ENCODE measurements at places on chromosomes 7 and 10. TPM values are rescaled to one million over a fixed set of nuclear protein-coding genes. Genes with fewer than 3 reads are reported as not detected.

GRCh38 chr10:44914891-44915290 is 3.8 kb downstream of the TMEM72 start:
- DNase-seq: no peak

GRCh38 chr10:26310361-26310760 is 93.8 kb downstream of the GAD2 start:
- DNase-seq: no peak

ZNF3 gene
- total RNA-seq: 31.5 TPM

- no peak for DNase-seq
Observed at GRCh38 chr7:112080441-112080840, 125.8 kb downstream of the DOCK4 start.

DNA sequence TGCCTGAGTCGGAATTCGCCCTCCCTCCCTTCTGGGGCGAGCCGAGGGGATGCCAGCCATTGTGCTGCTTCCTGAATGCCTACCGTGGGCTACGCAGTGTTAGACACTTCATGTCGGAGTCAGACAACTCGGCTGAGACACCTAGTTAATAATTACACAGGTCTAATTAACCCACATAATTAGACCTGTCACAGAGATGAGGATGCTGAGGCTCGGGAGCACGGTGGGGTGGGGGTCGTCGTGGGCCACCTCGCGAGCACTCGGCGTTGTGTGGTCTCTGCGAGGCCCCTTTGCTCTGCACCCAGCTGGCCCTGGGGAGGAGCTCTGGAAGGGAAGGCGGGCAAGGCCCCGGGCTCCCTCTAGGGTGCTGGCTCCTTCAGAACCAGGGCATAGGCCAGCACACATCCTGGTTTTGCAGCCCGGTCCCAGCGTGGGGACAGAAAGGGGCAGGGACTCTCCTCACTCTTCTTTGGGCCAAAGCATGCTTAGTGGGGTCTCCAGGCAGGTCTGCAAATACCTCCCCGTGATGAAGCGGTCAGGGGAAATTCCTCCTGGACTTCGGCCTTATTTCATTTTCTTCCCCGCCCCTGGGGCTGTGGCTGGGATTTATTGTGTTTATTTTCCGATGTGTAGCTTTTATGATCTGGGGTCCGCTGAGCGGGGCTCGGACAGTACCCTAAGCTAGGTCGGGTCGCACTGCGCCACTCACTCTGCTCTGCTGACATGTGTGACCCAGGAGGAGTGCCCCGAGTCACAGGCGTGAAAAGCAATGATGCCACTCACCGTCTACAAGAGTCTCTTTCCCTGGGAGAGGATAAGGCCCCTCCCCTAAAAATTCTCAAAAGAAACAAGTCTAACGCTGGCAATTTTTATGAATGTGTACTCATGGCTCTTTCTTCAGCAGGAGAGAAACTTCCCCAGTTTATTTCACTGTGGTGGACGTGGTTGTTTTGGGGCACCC is 4.9 kb upstream of the FOXL3 start:
- DNase-seq: no peak

- DNase-seq: no peak
Observed at GRCh38 chr10:2918489-2918888, 148.9 kb upstream of the PFKP start.

DNA sequence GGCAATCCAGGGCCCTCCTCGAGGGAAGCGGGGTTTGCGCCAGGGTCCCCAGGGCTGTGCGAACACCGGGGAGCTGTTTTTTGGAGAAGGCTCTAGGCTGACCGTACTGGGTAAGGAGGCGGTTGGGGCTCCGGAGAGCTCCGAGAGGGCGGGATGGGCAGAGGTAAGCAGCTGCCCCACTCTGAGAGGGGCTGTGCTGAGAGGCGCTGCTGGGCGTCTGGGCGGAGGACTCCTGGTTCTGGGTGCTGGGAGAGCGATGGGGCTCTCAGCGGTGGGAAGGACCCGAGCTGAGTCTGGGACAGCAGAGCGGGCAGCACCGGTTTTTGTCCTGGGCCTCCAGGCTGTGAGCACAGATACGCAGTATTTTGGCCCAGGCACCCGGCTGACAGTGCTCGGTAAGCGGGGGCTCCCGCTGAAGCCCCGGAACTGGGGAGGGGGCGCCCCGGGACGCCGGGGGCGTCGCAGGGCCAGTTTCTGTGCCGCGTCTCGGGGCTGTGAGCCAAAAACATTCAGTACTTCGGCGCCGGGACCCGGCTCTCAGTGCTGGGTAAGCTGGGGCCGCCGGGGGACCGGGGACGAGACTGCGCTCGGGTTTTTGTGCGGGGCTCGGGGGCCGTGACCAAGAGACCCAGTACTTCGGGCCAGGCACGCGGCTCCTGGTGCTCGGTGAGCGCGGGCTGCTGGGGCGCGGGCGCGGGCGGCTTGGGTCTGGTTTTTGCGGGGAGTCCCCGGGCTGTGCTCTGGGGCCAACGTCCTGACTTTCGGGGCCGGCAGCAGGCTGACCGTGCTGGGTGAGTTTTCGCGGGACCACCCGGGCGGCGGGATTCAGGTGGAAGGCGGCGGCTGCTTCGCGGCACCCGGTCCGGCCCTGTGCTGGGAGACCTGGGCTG is 26.0 kb downstream of the PRSS2 start:
- DNase-seq: no peak

DNA sequence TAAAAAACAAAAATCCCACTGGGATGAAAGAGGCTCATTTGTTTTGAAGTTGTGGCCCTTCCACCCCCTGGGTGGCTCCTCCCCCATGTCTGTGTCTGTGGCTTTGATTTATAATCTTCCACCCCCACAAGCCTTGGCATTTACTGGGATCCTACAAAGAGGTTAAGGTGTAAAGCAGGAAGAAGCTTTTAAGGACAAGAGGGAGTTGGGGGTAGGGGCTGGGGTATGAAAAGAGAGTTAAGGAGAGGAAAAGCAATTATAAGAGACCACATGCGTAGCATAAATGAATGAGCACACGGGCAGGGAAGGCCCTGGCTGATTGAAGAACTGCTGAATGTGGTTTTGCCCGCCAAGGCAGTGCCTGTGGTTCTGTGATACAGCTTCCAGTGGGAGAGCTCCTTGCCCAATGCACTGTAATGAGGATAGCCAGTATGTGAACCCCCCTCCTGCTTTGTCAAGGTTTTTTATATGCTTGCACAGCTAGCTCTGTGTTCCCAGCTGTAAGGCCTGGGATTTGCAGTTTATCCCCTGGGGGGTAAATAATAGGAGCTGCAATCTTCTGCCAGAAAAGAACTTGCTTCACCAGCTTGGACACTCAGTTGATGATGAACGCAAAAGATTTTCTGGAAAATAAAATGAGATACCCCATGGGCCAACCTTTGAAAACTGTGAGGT is 34.7 kb upstream of the KMT2E start:
- DNase-seq: no peak

DNA sequence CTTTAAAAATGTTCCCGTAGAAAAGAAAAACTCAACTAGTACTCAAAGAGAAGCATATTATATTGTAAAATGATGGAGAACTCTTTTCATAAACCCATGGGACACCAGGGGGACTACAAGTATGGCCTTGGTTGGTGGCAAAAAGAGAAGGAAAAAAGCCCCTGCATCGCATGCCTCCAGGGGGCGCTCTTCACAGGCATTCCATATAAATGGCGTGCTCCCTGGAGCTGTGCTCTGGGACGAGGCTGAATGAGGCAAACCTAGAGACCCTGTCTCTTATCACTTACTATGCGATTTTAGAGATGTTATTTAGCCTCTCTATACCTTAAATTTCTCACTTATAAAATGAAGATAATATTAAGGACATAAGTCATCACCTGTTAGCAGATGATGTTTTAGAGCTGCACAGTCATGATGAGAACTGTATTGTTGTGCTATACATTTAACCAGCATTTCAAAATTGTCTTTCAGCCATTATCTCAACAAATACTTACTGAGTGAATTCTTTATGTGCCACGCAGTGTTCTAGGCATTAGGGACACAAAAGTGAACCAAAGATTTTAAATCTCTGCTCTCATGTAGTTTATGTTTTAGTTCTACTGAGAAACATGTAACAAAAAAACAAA is 105.8 kb downstream of the ARHGAP21 start:
- DNase-seq: no peak

- DNase-seq: no peak
Observed at GRCh38 chr7:73449422-73449821, 15.8 kb downstream of the FZD9 start.

DNA sequence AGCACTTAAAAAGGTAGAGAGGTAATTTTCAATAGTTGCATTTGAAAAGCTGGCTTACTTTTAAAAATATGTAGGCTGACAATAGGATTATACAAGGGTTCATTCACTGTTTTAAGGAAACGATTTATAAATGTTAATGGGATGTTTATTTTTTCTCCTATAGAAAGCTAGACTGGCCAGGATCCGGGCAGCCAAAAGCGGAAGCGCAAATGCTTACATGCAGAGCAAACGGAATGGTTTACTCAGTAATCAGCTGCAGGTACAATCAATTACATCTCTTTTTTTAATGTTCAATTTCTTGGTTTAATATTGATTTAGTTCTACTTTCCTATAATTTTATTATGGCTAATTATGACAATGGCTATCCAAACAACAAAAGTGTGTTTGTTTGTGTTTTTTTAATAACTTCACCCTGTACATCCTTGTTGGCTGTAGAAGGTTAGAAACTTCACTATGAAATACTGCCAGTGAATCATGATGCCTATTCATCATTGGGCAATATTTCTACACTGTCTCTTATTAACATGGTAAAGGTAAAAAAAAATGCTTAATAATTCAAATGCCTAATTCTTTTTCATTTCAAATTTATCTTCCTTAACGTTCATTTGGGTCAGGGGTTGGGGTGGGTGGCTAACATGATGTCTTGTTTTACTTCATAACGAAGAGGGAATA is 116.4 kb downstream of the TSPAN12 start:
- DNase-seq: no peak

MORN4 gene
- total RNA-seq: 9.4 TPM

DNA sequence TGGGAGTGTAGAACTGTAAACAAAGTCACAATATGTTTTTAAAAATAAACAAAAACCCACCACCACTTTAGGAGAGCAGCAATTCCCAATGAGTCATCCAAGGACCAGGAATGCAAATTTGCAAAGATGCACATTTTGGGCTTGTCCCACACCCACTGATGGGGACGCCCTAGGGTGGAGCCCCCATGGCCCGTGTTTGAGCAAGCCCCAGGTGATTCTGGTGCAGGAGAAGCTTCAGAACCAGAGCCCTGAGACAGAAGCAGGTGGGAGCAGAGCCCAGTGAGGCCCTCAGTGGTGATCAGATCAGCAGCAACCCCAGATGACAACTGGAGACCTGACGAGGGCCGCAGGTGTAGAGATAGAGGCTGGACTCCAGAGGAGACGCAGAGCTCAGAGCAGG is 55.1 kb upstream of the PFKP start:
- DNase-seq: no peak

DNA sequence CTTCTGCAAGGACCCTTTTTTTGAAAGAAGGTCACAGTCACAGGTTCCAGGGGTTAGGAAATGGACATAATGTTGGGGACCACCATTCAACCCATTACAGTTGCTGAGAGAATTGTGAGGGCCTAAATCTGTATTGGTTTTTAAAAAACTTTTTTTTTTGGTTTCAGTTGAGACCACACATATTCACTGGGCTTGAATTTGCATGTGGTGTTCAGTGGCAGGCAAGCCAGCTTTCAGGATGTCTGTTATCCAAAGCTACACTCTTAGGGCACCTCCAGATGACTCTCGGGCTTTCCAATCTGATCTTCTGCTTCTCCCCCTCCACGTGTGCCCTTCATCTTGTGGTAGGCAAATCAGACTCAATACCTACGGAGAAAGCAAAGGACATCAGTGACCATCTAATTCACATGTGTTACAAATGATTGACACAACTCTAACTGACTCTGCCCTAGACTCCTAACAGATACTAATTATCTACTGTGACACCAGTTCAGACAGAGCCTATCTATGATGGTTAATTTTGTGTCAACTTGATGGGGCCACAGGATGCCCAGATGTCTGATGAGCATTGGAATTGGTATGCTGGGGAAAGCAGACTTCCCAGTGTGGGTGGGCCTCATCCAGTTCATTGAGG is 93.3 kb upstream of the ELMO1 start:
- DNase-seq: no peak
